ENCODE measurements at places on chromosomes 12 and 14.

DNA sequence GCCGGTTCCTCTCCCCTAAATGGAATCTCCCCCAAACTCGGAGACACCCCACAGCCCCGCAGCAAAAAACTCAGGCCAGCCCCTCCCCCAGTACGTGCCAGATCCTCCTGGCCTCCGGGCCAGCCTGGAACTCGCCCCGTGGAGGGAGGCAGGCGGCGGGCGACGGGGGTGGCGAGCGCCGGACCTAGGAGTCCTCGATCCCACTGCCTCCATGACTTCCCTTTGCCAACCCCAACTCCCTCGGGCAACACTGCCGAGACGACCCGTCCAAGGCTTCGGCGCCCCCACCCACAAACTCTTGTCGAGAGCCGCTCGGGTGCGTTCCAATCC lies 400 bp downstream of the ADCY6 start:
- no peak for DNase-seq

DNA sequence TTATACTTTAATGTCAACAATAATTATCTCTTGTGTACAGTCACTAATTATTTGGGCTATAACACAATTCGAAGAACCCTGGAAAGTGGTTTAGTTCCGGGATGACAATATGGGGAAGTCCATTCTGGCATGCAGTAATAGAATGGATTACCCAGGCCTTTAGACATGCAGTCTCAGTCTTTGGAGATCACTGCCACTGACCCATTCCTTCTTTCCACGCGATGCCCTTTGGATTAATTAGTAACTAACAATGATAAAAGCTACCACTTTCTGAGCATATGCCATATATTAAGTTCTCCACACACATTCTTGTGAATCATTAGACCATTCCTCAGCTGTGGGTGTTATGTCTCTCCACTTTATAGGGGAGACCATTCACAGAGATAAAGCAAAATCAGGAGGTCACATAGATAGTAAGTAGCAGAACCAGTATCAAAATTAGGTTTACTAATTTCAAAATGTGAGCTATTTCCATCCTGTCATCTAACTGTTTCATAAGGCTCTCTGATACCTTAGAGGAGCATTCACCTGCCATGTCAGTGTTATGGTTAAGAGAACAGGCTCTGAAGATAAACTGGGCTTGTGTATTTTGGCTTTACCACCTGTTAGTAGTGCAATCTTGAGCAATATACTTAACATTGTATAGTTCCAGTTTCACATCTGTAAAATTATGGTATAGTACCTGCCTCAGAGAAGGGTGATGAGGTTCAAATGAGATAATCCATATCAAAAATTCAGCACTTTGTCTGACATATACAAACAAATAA lies 27.2 kb upstream of the KCNJ8 start:
- no peak for DNase-seq

DNA sequence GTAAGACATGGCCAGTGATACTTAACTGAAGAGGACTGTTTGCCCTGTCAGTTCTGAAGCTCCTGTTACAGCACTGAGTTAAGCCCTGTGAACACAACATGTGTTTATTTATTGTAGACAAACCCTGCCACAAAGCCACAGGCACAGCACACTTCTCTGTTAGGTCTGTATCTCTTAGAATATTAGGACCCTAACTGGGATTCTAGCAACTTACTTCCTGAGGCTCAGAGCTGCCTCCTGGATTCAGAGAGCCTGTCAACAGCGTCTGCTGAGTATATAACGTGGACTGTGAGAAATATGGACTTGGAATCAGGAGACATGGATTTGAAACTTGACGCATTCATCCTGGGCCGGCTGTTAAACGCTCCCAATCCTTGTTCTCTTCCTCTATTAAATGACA lies 135.0 kb upstream of the HIF1A start:
- no peak for DNase-seq

- DNase-seq, result no peak
Observed at GRCh38 chr12:75560167-75560566, 48.8 kb upstream of the KRR1 start.

DNA sequence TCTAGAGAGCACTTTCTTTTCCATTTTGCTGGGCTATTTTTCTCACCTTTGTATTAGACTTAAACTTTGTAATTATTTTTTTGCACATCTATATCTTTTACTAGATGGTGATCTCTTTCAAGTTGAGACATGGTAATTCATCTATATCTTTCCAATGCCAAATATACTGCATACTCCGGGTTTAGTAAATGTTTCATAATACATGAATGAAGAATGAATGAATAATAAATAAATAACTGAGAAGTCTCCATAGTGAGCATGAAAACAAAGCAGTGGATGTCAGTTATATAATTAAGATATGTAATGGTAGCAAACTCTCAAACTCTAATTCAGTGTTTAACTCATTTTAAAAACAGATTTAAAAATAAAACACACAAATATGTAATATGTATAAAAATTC lies 342.5 kb upstream of the KITLG start:
- no peak for DNase-seq

GRCh38 chr14:83638748-83639504 lies 1891.0 kb upstream of the FLRT2 start:
- DNase-seq, result no peak

DNA sequence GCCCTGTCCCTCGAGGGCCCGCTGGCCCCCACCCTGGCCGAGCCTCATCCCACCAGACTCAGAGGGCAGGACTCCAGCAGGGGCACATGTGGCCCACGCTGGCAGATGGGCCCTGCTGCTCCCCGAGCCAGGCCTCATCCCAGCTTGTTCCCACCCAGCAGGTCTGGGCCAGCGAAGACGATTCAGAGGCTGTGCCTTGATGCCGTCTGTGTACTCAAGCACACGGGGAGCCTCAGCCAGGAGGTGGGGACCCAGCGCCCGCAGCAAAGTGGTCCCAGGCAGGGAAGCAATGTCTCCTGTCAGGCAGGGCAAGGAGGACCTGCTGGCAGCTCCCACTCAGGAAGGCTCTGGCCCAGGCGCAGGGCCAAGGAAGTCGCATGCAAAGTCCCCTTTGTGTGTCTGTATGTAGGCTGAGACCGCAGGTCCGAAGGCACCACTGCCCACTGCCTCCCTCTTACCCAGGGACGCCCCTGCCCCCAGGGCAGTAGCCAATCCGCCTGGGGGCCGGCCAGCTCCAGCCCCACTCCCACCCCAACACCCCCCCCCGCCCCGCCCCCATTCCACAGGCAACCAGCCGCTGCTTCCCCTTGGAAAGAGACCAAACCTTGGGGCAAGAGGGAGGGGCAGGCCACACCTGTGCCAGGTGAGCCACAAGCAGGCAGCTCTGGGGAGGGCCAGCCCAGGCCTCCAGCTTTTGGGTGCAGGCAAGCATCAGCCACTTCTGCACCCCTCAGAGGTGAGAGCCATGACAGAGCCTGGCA lies 9.4 kb downstream of the DEGS2 start:
- DNase-seq, result no peak

GRCh38 chr12:701896-702539 lies 38.8 kb upstream of the NINJ2 start:
- DNase-seq, result no peak

GRCh38 chr12:116698116-116698515 lies 39.8 kb downstream of the SPRING1 start:
- no peak for DNase-seq

GRCh38 chr14:51988221-51988620 lies 1.1 kb upstream of the RTRAF start:
- DNase-seq, result no peak

DNA sequence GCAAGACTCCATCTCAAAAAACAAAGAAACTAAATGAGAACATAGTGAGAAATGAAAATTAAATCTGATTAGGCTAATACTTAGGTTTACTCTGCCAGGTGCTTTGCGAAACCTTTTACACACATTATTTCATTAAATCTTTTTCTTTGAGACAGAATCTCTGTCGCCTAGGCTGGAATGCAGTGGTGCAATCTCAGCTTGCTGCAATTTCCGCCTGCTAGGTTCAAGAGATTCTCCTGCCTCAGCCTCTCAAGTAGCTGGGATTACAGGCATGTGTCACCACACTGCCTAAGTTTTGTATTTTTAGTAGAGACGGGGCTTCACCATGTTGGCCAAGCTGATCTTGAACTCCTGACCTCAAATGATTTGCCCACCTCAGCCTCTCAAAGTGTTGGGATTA lies 21.9 kb upstream of the EEA1 start:
- no peak for DNase-seq

DNA sequence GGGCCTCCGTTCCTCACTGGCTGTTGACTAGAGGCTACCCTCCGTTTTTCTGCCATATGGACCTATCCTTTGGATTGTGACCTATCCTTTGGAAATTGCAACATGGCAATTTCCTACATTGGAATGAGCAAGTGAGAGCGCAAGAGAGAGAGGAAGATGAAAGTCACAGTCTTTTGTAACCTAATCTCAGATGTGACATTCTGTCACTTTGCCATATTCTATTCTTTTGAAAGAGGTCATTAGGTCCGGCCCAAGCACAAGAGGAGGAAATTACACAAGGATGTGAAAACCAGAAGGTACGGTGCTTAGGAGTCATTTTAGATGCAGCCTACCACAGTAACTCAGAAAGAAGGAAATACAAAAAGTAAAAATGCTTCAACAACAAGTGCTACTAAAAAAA lies 47.3 kb upstream of the SRP54 start:
- DNase-seq, result no peak

DNA sequence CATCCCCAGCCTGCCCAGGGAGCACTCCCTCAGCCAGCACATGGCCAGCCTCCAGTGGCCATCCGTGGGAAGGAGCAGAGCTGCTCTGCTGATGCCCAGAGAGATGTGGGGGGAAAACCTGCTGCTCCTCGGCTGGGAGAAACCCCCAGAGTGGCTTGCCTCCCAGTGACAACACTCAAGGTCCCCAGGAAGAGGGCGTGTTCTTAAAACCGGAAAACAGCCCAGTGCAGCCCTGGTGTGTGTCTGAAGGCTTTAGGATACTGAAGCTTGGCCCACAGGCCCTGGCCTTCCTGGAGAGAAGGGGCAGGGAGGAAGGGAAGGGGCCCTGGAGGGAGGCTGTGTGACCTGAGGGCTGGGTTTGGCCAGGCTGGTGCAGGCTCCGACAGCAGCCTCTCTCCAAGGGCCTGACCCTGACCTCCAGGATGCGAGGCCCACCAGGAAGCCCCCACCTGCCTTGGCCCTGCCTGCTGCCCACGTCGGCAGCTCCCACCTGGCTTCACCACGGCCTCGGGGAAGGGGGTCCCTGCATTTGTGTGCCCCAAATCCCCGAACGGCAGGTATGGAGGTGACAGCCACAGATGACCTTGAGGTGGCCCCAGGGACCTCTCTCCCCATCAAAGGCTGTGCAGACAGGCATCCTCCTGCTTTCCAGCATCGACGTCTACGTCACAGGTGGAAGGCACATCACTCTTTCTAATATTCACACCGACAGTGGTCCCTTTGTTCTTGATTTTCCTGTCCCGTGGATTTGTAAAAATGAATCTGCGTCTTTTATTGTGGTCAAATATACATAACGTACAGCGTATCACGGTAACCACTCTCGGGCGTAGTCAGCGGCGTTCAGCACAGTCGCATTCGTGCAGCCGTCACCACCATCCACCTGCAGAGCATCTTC lies 190.0 kb upstream of the C14orf180 start:
- DNase-seq, result no peak

DNA sequence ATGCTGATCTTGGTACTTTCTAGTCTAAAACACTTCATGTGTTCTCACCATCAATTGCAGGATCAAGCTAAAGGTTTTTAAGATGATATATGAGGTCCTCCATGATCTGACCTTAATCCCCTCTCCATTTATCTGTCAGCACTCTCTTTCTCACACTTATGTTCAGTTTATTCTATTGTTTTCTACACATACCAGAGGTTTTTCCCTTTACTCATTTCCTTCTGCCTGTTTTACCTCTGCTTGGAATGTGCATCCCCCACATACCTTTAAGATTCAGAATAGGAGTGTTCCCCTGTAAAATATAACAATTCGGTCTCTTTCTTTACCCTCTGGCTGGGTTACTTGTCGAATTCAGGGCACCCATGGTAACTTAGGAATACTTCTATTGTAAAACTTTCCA lies 219.1 kb upstream of the PKP2 start:
- no peak for DNase-seq

DNA sequence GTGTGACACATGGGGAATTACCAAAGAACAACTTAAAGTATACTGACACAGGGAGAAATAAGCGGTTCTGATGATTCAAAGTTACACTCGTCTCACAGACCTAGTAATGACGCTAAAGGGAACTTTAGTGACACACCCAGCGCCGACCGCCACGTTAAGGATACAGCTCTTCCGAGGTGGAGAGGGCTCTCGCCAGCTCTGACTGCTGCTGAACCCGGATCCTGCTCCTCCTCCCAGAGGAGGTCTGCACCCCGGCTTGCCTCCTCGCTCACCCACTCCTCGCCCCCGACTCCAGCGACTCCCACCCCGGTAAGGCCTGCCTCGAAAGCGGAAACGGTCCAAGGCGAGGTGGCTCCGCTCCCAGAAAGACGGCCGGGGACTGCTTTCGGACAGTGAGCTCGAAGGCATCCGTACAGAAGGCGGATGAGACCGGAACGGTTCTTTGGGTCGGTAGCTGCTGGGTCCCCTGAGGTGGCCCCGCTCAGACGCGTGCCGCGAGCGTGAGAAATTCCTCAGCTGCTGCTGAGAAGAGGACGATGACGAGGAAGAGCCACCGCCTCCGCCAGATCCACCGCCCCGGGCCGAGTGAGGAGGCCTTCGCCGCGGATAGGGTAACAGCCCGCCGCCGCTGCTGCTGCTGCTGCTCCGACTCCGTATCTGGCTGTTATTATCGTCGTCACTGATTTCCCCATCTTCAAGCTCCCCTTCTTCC lies 643 bp downstream of the ZFC3H1 start:
- DNase-seq, result peak; percentile 57

GRCh38 chr12:69553628-69554248 lies 31.5 kb upstream of the CCT2 start:
- no peak for DNase-seq

GRCh38 chr12:131413471-131413870 lies 297.4 kb upstream of the SFSWAP start:
- DNase-seq, result no peak

Data from hematopoietic multipotent progenitor cell (in vitro differentiated cells).